ENCODE measurements at places on chromosomes 16 and 17. TPM values are rescaled to one million over a fixed set of nuclear protein-coding genes. Genes with fewer than 3 reads are reported as not detected.

- no peak for DNase-seq
These were observed 66.1 kb downstream of the RAB11FIP4 start for GRCh38 chr17:31457391-31458234.

GRCh38 chr17:4417129-4417667 is 16.5 kb upstream of the SPNS3 start:
- DNase-seq = no peak

The RABEP1 gene
- 37.3 TPM for total RNA-seq

The GNGT2 gene
- total RNA-seq = 5.1 TPM

GRCh38 chr17:19513897-19514488 is 19.7 kb upstream of the SLC47A1 start:
- DNase-seq = peak; percentile 46

The CBX2 gene
- 0.93 TPM for total RNA-seq

DNA sequence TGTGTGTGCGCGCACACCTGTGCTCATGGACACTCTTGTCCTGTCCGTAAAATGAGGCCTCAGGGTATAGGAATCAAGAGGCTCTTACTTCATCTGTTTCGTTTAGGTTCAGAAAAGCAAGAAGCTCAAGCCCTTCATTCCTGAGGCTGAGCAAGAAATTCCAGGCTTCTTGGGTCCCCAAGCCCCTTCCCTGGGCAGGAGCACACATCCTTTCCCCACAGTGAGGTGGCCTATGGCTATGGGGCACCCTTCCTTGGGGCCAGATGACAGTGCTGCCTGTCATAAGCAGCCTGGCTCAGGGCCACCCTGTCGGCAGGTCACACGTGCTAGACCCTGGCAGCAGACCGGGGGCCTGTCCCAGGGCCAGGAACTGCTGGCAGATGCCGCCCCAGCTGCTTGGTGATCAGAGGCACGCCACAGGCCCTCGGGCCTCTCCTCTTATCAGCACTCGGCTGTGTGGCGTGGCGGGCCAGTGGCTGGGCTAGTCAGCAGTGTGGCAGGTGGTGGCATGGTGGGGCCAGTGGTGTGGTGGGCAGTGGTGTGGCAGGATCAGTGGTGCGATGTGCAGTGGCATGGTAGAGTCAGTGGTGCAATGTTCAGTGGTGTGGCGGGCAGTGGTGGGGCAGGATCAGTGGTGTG is 50.2 kb downstream of the NKD1 start:
- no peak for DNase-seq

GRCh38 chr17:40854175-40854814 is 12.7 kb downstream of the KRT12 start:
- no peak for DNase-seq

DNA sequence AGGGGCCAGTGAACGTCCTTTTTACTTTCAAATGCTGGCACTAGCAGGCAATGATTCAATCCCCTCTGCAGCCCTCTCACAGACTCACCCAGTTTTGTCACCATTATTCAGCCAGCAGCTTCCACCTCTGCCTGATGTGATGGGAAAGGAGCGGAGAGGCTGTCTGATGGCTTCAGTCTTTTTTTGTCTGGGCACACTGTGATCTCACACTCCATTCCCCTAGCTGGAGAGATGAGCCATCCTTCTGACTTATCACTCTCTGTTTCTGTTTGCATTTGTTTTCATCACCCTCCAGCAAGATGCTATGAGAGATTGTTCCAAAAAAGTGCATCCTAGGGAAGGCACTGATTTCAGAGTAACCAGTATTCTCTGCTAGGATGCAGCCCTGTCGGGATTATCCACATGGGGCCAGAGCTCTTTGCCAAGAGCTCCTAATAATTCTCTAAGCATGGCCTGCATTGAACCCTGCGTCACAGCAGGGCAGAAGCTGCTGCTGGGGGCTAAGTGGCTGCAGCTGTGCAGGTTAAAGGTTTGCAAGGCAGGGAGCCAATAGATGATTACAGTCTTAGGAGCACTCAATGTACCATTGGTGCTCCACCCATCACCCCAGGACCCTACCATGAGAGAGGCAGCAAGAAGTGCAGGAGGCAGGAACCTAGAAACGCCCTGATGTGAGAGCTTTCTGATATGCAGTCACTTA is 236.1 kb upstream of the C16orf82 start:
- no peak for DNase-seq

The CACNG5 gene
- total RNA-seq = not detected

The JPH3 gene
- total RNA-seq = not detected

The SPATA22 gene
- total RNA-seq = not detected

DNA sequence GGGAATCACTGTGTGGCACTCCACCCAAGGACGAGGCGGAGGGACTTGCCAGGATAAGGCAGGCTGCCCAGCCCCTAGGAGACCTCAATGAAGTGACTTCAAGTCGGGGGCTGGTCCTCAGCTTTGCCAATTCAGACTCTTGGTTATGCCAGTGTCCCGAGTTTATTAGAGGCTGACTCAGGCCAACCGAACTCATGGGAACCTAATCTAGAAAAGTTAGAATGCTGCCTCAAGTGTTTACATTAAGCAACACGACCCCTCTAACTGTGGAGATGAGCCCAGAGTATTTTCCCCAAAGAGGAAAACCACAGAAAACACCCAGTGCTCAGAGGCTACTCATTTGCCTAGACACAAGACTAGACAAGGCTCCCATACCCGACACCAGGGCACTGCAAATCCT is 1.1 kb upstream of the TEKT3 start:
- DNase-seq = no peak

DNA sequence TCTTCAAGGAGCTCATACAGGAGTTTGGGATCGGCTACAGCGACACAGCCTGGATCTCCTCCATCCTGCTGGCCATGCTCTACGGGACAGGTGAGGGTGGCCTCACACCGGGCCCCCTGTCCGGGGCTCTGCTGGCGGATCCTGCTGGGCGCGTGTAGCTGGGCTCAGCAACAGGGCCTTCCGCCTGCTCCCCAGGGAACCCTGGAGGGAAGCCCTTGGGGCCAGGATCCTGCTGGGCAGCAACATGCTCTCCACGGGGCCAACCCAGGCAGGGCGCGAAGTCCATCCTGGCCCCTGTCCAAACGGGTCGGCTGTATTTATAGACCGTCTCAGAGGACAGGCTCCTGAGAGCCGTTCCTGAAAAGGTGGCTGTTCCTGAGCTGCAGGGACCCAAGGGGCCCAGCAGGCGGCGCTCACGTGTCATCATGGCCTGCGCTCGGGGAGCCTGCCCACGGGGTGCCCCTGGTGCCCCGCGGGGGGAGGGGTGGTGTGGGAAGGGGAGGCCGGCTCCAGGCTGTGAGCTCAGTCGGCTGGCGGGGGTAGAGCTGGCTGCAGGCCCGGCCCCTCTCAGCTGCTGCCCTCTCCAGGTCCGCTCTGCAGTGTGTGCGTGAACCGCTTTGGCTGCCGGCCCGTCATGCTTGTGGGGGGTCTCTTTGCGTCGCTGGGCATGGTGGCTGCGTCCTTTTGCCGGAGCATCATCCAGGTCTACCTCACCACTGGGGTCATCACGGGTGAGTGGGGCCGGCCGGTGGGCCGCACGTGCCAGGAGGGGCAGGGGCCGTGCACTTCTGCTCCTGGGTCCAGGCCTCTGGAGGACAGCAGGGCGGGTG is 7.5 kb downstream of the SLC16A3 start:
- DNase-seq = peak; percentile 63

- no peak for DNase-seq
These were observed 438 bp downstream of the GRN start for GRCh38 chr17:44345454-44346026.

- DNase-seq = no peak
These were observed 2.8 kb upstream of the XAF1 start for GRCh38 chr17:6753006-6753445.

GRCh38 chr17:33922971-33923370 is 332.1 kb upstream of the CCL2 start:
- DNase-seq = no peak

DNA sequence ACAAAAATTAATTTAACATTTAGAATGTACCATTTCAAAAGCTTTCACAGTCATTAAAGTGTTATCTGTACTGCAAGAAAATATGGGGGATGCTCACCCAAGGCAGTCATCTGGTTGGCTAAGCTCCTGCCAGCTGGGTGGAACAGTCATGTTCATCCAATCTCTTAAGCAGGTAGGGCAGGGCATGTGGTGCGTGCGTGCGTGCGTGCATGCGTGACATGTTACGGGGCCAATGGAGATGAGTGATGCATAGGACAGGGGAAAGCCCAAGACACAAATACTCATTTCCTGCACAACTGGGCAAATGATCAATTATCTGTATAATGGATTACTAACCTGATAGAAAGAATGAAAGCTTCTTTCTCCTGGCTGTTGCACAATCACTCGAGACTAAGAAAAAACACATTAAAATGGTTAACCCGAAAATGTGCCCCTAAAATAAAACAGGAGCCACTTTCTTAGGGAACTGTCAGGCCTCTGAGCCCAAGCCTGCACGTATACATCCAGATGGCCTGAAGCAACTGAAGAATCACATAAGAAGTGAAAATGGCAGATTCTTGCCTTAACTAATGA is 104.4 kb downstream of the MYO1D start:
- DNase-seq = no peak

DNA sequence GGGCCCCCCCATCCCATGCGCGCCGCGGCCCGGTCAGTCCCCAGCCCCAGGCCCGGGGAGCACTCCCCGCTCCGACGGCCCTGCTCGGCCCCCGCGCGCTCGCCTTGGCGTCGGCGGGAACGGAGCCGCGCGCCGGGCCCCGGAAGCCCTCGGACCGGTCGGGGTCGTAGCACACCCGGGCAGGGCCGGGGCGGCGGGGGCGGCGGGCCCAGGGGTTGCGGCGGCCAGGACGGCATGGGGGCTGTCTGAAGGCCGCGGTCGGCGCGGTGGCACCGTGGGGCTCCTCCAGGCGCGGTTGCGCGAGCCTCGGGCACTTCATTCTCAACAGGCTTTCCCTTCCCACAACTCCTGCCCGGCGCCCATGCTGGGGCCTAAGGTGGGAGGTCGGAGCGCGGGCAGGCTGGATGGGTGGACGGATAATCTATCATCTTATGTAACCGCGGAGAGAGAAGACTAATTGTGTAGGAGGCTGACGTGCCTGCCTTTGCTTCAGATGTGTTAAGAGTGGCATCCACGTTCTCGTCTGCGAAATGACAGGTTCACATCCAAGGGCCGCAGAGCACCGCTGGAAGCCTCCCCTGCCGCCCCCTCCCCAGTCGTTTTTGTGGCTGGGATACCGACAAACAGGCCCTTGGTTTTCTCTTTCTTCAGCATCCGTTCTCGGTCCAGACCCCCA is 708 bp downstream of the BAIAP2 start:
- DNase-seq = no peak

The CD300H gene
- 0.72 TPM for total RNA-seq

DNA sequence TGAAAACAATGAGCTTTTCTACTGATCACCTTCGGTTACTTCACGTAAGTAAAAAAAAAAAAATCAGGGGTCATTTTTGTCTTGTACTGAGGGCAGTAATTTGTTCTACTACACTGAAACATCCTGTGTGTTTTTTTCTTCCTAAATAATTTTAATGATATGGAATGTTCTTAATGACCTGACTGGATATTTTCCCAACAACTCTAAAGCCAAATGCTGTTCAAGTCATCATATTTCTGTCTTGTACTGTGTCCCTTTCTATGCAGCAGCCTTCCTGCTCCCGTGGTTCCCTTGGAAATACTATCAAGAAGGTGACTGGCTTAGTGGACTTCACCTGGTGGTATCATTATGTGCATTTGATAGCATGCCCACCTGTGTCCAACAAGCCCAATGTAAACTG is 10.8 kb upstream of the CDR2 start:
- DNase-seq = no peak

The CCL14 gene
- not detected for total RNA-seq

DNA sequence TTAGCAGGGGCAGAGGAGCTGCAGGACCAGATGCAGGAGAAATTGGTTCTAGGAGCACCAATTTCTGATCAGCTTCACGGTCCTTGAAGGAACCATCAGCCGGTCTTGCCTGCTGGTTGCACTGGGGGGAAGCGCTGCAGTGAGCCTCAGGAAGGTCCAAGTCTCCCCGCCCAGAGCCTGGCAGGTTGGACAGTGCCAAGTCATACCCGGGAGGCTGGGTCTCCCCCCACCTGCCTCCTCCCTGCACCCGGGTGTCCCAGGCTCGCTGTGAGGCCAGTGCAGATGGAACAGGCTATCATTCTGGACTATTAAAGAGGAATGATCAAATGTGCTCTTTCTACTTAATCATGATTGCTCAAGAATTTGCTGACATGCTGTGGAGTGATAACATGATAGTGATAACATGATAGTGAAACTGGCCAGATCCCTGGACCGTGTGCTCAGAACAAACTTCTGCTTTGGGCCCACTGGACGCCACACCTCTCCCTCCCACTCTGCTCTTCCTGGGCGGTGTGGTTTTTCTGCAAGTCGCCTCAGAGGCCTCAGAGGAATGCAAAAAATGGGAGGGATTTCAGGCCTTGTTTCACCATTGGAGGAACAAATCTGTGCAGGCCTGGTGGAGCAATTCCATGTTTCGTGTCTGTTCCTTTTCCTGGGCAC is 236.0 kb downstream of the IRF8 start:
- DNase-seq = no peak

- DNase-seq = no peak
These were observed 37.9 kb upstream of the SMIM36 start for GRCh38 chr17:55549140-55549539.

The CLEC19A gene
- total RNA-seq = not detected

The NPIPB6 gene
- total RNA-seq = 4.0 TPM

The MYOCD gene
- not detected for total RNA-seq

The NEURL4 gene
- 80.9 TPM for total RNA-seq

Data from naive thymus-derived CD4-positive, alpha-beta T cell (primary cell).